ENCODE measurements at places on chromosomes 5 and 9.

DNA sequence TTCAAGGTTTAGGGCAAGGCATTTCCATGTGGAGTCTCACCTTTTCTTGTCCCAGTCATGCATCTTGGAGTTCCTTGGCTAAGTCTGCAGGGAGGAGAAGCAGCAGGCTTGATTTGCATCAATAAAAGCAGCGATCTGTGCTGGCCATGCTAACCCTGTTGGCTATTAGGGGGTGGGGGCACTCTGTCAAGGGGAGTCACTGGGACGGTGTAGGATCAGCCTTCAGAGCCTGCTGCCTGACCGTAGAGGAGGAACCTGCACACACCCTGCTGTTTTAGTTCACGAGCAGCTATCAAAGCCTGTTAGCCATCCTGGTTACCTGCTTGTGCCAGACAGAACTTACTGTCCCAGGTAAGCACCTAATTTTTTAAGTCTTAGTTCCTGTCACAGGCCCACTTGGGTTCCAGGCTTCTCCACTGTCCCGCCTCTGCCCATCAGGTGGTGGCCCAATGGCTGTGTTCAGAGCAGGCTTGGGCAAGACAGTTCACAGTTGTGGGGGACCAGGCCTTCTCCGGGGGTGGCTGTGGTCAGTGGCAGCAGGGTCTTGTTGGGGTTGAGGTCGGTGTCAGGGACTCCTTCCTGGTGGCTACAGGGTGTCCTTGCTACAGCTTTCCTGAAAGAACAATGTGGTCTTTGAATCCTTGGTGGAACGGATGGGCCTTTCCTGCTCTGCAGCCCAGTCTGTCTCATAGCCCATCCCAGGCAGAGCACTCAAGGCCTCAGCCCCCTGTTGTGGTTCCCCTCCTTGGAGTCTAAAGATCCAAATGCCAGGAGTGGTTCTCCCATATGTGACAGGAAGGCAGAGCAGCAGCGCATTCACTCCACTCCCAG is 43.7 kb downstream of the SECISBP2 start:
- DNase-seq = no peak

- no peak for DNase-seq
Observed at GRCh38 chr9:7909537-7909936, 110.0 kb upstream of the DMAC1 start.

- DNase-seq = no peak
Observed at GRCh38 chr5:166695326-166695725, 1596.1 kb upstream of the WWC1 start.

- DNase-seq = no peak
Observed at GRCh38 chr9:131169563-131170240, 44.3 kb downstream of the NUP214 start.

GRCh38 chr9:94081435-94081834 is 2.8 kb upstream of the PTPDC1 start:
- DNase-seq = no peak

DNA sequence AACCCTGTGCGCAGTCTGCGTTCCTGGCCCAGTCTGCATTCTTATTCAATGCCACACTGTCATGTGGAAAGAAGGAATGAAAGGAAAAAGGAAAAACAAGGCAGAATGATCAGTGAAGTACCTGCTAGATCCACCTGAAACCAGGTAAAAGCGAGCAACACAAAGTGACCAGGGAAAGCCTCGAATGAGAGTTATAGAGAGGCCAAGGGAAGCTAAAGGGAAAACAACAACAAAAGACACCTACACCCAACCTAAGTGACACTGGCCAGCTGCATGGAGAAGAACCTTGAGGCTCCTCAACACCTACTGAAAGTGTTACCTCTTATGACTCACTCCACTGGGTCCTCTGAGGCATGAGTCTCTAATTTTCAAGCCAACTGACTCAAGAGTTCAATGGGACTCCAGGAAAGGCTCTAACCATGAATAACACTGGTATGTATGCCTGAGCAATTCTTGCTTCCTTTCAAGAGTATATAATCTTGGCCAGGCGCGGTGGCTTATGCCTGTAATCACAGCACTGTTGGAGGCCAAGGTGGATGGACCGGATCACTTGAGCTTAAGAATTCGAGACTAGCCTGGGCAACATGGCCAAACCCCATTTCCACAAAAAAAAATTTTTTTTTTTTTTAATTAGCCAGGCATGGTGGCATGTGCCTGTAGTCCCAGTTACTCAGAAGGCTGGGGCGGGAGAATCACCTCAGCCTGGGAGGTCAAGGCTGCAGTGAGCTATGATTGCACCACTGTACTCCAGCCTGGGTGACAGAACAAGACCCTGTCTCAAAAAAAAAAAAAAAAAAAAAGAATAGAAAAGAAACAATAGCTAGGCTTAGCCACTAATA is 29.0 kb downstream of the MTMR12 start:
- DNase-seq = no peak
